ENCODE measurements at places on chromosomes 12 and 14.

- no peak for DNase-seq
Observed at GRCh38 chr14:75461755-75462349, 34.0 kb downstream of the JDP2 start.

GRCh38 chr14:45246691-45247090 is 6.3 kb downstream of the MIS18BP1 start:
- DNase-seq: peak; percentile 32

- DNase-seq: peak; percentile 31
Observed at GRCh38 chr12:126051611-126052107, 986.4 kb downstream of the AACS start.

DNA sequence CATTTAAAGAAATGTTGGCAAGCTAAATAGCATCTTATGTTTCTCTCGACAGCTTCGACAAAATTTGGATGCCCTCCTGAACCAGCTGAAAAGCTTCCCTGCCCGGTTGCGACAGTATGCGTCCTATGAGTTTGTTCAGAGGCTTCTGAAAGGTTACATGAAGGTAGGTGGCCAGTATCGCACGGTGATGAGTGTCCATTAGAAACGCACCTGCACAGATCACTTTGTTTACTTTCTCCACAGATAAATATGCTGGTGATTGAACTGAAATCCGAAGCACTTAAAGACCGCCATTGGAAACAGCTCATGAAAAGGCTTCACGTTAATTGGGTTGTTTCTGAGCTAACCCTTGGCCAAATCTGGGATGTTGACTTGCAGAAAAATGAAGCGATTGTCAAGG is 36.5 kb downstream of the DYNC1H1 start:
- no peak for DNase-seq

GRCh38 chr14:34684578-34684977 is 29.8 kb downstream of the CFL2 start:
- DNase-seq: peak; percentile 53

DNA sequence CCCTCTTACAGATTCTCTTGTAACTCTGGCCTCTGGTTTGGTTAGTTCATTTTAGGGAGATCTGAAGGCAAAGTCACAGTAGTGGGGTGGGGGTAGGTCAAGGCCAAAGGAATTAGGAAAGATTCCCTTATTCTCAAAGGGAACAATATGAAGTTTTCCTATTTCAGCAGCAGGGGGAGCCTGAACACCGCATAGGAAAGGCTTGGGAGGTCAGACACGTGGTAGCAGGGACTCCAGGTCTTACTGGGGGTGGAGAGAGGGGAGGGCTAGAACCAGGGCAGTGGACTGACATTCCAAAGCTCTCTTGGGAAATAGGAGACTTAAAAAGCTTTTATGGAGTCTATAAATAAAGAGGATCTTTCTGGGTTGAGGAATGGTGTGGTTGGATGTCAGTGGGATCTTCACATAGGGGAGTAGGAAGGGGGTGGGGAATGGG is 1.3 kb downstream of the ZC3H10 start:
- DNase-seq: peak; percentile 89

DNA sequence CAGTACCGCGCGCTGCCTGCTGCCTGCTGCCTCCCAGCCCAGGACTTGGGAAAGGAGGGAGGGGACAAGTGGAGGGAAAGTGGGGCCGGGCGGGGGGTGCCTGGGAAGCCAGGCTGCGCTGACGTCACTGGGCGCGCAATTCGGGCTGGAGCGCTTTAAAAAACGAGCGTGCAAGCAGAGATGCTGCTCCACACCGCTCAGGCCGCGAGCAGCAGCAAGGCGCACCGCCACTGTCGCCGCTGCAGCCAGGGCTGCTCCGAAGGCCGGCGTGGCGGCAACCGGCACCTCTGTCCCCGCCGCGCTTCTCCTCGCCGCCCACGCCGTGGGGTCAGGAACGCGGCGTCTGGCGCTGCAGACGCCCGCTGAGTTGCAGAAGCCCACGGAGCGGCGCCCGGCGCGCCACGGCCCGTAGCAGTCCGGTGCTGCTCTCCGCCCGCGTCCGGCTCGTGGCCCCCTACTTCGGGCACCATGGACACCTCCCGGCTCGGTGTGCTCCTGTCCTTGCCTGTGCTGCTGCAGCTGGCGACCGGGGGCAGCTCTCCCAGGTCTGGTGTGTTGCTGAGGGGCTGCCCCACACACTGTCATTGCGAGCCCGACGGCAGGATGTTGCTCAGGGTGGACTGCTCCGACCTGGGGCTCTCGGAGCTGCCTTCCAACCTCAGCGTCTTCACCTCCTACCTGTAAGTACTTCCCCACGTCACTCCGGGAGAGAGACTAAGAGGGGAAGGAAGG is at the start of gene LGR5:
Gene LGR5, plus strand, starts transcription at position 186 of the 732 bp plus-strand sequence. Its CDS starts 283 bp downstream, at position 469.
- DNase-seq: peak; percentile 48

- no peak for DNase-seq
Observed at GRCh38 chr12:14984036-14984435, 11.2 kb downstream of the PDE6H start.

- no peak for DNase-seq
Observed at GRCh38 chr12:104969343-104969742, 11.3 kb upstream of the SLC41A2 start.

DNA sequence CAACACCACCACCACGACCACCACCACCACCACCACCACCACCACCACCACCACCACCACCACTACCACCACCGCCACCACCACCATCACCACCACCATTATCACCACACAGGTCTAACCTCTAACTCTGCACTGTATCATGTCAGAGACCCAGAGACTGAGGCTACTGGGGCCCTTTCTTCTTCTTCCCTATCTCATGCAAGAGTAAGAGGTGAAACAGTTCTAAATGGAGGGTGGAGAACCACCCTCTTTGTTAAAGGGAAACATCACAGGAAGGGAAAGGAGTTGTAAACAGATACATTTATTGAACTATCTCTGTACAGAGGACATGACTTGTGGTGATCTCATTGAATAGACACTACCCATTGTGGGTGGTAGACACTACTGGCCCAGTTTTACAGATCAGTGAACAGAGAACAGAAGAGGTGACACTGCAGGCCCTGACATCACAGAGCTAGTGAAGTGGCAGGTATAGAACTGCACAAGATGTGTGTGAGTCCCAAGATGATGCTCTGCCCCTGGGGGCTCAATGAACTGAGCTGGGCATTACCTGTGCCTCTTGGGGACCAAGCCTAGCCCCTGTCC is 91.6 kb downstream of the FOXN3 start:
- no peak for DNase-seq

GRCh38 chr14:101480747-101481530 is 80.4 kb upstream of the DIO3 start:
- peak; percentile 83 for DNase-seq

DNA sequence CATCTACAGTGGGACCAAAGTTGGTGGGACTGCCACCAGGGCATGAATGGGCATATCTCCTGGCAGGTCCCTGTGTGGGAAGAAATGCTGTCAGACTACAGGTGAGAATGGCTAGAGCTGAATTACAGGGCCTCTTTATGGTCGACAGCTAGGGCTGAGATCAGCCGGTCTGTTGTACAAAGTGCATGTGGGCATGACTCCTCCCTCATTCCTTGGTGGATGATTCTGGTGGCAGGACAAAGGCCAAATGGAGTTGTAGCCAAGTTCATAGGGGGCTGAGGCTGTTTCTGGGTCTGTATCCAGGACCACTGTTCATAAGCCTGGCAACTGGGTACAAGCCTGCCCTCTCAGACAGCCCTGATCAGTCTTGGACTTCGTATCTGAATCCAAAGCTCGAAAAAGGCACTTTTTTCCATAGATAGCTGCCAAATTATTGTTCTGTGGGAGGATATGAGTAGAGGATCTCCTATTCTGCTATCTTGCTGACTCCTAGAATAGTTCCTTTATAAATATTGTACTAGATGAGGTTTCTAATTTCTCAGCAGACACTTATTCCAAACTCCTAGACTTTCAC is 460.8 kb downstream of the TMEM117 start:
- DNase-seq: no peak

DNA sequence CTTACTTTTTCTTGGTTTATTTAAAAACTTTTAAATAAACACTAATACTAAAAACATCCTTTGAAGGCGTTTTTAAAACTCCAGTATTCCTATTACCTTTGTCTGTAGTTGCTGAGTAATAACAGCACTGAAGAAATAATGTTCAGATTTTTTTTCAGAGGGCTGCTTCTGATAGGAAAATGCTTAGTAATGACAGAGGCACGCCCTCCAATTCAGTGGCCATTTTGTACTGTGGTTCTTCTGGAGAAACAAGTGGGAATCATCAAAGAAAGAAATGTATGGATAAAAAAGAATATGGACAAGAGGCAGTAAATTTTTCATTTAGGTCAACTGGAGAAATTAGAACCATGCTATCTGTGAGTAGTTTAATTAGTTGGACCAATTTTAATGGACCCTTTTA is 13.6 kb downstream of the VEZT start:
- peak; percentile 68 for DNase-seq

- no peak for DNase-seq
Observed at GRCh38 chr12:6538420-6539313, 4.3 kb downstream of the GAPDH start.

GRCh38 chr12:6193853-6194815 is 6.1 kb upstream of the CD9 start:
- DNase-seq: peak; percentile 73

DNA sequence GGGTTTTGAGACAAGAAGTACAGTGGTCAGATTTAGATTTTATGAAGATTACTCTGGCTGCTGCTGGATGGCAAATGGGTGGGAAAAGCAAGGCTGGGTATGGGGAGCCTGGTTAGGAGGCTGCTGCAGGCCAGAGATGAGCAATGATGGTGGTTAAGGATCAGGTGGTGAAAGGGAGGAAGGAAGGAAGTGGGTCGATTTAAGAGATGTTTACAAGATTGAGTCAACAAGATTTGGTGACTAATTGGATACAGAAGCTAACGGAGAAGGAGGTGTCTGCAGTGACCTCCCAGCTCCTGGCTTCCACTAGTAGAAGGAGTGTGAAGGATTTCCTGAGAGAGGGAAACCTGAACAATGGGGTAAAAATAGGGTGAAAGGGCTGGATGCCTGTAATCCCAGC is 18.7 kb downstream of the NOS1 start:
- DNase-seq: no peak

- no peak for DNase-seq
Observed at GRCh38 chr14:69432364-69432763, 33.9 kb downstream of the SLC39A9 start.

DNA sequence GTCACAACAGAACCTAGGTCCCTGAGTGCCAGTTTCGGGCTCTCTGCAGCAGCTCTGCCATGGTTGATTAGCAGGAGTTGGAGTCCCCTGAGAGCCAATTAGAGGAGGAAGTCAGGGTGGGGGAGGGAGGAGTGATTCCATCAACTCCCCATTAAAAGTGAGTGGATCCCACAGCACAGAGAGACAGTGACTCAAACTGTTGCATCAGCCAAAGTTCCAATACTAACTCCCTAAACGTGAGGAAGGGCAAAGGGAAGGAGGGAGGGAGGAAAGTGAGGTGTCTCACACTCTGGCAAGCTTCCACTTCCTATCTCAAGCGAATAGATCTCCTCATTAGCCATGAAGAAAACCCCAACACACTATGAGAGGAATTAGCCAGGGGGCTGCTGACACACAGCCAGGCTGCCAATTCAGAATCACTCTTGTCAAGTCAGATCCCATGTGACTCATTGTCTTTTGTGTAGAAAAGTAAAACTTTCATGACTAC is 23.6 kb downstream of the OR11H4 start:
- peak; percentile 15 for DNase-seq
